ENCODE measurements at places on chromosomes 1 and 21. TPM values are rescaled to one million over a fixed set of nuclear protein-coding genes. Genes with fewer than 3 reads are reported as not detected.

TTC22 gene
- not detected for total RNA-seq

EMC1 gene
- total RNA-seq, result 77.5 TPM

ZNF648 gene
- not detected for total RNA-seq

RXFP4 gene
- total RNA-seq, result not detected

AMY1C gene
- total RNA-seq, result not detected

CD58 gene
- 12.3 TPM for total RNA-seq

CRYBG2 gene
- total RNA-seq, result not detected

NBPF9 gene
- total RNA-seq, result 22.1 TPM

IPO9 gene
- total RNA-seq, result 104 TPM

DFFA gene
- 44.5 TPM for total RNA-seq

KCNJ6 gene
- not detected for total RNA-seq

MCM3AP gene
- total RNA-seq, result 115 TPM

Data from endothelial cell of umbilical vein (primary cell).